Stimulated activated CD4-positive, alpha-beta T cell treated with anti-CD3 and anti-CD28 coated beads, TNF-alpha, amount 100 ng/mL, for 1 hour (primary cell): ENCODE measurements at places on chromosomes 12 and 14.

DNA sequence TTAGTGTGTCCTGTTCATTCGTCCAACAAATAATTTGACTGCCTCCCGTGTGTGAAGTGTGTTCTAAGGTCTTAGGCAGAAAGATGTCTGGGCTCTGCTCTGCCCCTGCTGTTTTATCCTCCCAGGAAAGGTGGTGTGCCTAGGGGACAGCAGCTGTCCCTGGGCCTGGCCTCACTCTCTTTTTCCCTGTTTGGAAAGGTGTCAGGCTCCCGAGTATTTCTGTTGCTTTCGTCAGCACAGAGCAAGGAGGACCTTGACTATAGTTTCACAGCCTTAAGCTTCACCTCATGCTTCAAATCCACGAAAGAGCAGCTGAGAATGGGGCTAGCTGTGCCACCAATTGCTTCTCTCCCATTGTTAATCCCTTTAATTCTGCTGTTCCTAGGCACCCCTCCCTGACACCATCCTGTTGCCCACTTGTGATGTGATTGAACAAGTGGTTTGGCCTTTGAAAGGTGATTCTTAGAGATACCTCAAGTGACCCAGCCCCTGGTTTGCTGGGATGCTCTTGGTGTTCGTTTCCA is 54.2 kb downstream of the TGFB3 start:
- DNase-seq, result no peak

- DNase-seq, result no peak
Observed at GRCh38 chr14:96817750-96818666, 20.8 kb downstream of the VRK1 start.

- no peak for DNase-seq
Observed at GRCh38 chr14:69287098-69288010, 27.4 kb downstream of the GALNT16 start.

- DNase-seq, result no peak
Observed at GRCh38 chr14:61649283-61649682, 46.0 kb upstream of the HIF1A start.

DNA sequence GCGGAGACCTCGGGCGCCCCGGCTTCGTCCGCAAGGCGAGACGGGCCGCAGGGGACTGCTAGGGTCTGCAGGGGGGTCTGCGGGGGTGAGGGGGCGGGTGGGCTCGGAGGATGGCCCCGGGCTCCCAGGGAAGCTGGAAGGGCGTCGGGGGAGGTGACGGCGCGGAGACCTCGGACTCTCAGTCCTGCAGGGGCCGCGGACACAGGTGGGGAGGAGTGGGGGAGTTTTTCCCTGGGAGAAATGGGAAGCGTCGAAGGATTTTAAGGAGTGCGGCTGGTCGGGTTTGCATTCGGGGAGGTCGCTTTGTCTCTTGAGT is 25.9 kb downstream of the ZBTB42 start:
- DNase-seq, result no peak

DNA sequence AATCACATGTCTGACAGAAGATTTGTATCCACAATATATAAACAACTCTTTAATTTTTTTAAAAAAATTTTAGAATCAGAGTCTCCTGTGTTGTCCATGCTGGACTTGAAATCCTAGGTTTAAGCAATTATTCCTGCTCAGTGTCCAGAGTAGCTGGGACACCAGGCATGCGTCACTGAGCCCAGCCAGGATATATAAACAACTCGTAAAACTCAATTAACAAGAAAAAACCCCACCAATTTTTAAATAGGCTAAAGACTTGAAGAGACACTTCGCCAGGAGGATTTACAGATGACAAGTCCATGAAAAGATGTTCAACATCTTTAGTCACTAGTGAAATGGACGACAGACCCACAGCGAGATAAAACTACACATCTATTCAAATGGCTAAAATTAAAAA is 2.0 kb upstream of the SCN8A start:
- DNase-seq, result no peak

DNA sequence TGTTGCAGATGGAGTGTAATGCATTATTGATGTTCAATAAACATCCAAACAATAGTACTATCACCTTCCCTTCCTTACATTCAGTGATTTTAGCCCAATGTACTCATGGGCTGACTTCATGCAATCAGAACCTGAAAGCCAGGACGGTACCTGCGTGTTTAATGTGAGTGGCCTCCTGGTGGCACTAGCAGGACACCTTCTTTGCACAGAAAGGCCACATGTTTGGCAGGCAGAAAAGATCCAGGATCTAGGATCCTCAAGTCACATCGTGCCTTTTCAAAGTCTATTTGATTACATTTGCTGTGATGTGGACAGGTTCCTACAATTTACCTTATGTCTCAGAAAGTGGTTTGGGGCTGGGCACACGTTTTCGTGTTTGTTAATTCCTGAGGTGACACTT is 82.9 kb downstream of the NEDD1 start:
- DNase-seq, result no peak

GRCh38 chr12:64029013-64029857 is 184.7 kb downstream of the SRGAP1 start:
- no peak for DNase-seq

DNA sequence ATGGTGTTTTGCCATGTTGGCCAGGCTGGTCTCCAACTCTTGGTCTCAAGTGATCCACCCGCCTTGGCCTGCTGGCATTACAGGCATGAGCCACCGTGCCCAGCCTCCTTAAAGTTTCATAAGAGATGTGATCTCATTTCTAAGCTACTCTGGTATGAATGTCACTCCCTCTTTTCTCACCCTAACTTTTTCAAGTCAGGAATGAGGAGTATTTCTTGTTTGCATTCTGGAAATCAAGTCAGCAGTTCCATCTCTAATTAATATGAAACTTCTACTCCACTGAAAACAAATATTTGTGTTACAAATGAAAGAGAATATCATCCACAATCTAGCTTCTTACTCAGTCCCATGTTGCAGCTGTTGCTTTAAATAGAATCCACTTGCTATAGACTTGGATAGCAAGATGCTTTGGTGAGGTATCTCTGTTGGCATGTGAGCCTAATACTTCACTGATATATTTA is 61.3 kb downstream of the ARF6 start:
- DNase-seq, result no peak

DNA sequence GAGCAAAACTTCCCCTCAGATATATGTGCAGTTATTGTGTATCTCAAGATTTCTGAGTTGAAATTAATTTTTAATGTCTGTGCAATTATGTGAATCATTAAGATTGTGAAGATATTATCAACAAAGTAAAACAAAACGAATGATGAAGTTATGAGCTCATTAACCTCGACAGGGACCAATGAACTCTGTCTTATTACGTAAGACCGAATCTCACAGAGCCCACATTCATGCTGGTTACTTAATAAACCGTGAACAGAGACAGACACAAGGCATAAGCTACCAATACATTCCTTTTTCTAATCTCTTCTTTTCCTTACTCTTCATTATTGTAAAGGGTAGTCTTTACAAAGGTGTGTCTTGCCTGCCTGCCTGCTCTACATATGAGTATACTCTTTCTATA is 568.7 kb downstream of the RPS29 start:
- no peak for DNase-seq

DNA sequence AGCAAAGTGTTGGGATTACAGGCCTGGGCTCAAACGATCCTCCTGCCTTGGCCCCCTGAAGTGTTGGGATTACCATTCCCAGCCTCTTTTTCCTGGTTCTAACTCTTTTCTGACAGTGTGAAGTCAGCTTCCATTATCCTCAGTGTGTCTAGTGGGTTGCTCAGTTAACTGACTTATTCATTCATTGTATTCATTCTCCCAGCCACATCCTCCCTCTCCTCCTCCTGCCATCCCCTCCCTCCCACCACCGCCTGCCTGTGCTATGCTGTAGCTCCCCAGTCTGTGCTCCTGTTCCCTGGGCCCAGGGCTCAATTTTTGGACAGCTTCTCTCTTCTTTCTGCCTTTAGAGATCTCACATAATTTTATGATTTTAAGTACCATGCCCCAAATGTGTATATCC is 19.4 kb downstream of the ATP6V0A2 start:
- no peak for DNase-seq

- no peak for DNase-seq
Observed at GRCh38 chr12:89701606-89702206, 6.9 kb downstream of the ATP2B1 start.

GRCh38 chr14:57087841-57088240 is 180.9 kb downstream of the EXOC5 start:
- DNase-seq, result no peak

DNA sequence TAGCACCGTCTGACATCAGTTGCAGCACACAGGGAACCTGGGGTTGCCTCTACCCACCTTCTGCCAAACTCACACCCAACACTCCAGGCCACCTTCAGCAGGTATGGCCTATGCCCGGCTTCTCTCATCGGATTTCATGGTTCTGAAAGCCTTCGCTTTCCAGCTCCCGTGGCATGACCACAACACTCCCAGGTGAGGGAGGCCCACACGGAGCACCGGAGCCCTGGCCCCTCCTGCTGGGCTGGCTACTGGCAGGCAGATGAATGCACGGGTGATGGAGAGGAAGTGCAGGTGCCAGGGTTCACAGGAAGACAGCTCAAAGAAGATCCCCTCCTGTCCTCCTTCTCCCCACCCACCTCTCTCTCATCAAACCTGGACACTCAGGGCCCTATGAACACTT is 37.2 kb downstream of the CACNA2D4 start:
- DNase-seq, result no peak

DNA sequence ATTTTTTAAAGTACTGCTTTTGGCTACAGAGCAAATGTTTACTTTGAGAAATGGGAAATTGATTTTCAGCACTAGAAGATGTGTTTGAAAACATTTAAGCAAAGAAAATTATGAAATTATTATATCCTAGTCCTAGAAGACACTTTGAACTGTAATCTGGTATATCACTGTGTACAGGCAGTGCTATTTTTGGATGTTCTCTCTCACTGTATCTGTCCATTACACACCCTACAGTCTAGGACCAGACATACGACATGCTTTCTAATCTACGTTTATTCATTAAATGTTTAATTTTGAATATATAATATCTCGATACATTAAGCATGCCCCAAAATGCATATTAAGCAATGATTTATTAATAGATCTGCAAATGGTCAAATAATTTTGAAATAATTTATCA is 82.5 kb downstream of the ST8SIA1 start:
- DNase-seq, result no peak

DNA sequence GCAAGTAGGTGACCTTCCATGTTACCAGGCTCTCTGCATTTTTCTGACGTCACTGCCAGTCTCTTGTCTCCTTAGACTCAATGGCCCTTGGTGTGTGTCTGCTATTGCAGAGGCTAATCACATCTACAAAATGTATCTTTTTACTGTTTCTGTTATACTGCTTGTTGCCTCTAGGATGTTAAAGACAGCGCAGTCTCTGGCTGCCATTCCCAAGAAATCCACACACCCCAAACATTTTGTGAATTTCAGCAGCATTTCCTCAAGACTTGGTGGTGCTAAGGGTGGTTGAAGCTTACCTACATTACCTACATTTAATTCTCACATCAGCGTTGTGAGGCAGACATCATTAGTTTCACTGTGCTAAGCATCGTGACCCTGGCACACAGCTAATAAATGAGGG is 87.2 kb downstream of the C12orf75 start:
- DNase-seq, result no peak

- no peak for DNase-seq
Observed at GRCh38 chr12:15972894-15973293, 61.8 kb downstream of the DERA start.

DNA sequence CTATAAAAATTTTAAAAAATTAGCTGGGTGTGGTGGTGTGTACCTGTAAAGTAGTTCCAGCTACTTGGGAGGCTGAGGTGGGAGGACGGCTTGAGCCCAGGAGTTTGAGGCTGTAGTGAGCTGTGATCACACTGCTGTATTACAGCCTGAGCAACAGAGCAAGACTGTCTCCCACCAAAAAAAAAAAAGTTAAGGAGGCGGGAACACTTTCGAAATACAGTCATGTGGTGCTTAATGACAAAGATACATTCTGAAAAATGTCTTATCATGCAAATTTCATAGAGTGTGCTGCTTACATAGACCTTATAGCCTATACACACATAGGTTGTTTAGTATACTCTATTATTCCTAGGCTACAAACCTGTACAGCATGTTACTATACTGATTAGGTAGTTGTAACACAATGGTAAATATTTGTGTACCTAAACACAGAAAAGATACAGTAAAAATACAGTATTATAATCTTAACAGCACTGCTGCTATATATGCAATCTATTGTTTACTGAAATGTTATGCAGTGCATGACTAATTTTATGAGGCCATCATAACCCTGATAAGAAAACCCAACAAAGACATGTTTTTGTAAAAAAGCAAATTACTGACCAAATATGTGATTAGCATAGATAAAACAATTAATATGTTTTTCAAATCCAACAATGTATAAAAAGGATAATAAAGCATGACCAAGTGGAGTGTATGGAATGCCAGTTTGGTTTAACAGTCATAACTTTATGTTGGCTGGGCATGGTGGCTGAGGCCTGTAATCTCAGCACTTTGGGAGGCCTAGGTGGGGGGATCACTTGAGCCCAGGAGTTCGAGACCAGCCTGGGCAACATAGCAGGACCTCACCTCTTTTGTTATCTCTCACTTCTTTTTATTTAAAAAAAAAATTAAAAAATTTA is 11.4 kb downstream of the EIF2S1 start:
- DNase-seq, result no peak

DNA sequence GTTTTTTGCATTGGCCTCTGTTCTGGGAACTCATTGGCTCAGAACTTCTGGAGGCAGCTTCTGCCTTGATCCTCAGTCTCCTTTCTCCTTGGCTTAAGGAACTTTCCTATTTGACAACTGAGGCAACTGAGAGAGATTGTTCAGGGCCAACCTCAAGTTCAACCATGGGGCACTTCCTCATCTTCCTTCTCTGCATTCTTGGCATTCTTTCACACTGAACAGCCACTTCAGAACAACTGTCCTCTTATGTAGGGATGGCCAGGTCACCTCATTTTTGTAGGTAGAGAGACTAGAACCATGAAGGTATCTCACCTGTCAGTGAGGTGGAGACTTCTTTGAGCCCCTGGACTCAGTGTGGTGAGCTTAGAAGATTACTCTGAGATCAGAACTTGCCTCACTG is 63.0 kb upstream of the NRXN3 start:
- DNase-seq, result no peak

GRCh38 chr12:67540920-67541624 is 107.5 kb upstream of the DYRK2 start:
- no peak for DNase-seq

- no peak for DNase-seq
Observed at GRCh38 chr14:72559202-72559601, 334.7 kb downstream of the DPF3 start.

GRCh38 chr12:80602455-80602854 is 105.0 kb upstream of the MYF6 start:
- no peak for DNase-seq

DNA sequence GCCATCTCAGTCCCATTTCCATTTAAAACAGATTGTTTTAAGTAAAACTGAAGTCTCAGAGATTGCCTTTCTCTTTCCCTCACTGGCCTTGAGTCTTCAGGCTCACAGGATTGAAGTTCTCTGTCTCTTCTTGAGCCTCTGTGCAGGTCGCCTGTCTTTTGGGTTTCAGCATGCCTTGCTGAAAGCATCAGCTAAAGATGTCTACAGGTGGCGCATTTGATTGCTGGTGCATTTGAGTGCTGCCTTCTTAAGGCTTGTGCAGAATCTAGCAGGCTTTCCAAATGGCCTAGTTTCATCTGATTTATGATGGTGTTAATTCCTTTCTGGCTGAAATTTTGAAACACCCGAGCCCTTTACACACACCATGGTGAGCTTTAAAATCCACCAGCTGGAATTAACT is 1062.2 kb upstream of the FBXO33 start:
- no peak for DNase-seq

- DNase-seq, result no peak
Observed at GRCh38 chr12:112096070-112096469, 12.5 kb downstream of the NAA25 start.

- no peak for DNase-seq
Observed at GRCh38 chr12:46386360-46386867, 13.8 kb upstream of the SLC38A2 start.

- peak; percentile 43 for DNase-seq
Observed at GRCh38 chr14:77094672-77095284, 3.3 kb upstream of the CIPC start.
